Thymus (tissue), 14 donors: ENCODE measurements at places on chromosomes 7 and 10. TPM values are rescaled to one million over a fixed set of nuclear protein-coding genes. Genes with fewer than 3 reads are reported as not detected.
A peak's percentile ranks its signal among the peaks of the same experiment; 100 is the strongest.

The LRRD1 gene
- 0.05 TPM for total RNA-seq

The UFSP1 gene
- total RNA-seq = 2.7 TPM

The VWA2 gene
- 7.0 TPM for total RNA-seq

The TMEM176A gene
- 11.0 TPM for total RNA-seq

The TMEM140 gene
- total RNA-seq = 4.3 TPM

The RHOBTB1 gene
- total RNA-seq = 4.5 TPM

The NME8 gene
- total RNA-seq = 1.0 TPM

- DNase-seq = no peak
- no peaks in the 10 kb centered on the region for H3K36me3 ChIP-seq
- H3K27me3 ChIP-seq = no peaks in the 10 kb centered on the region
- no peaks in the 10 kb centered on the region for H3K4me1 ChIP-seq
- no peak overlapping the region for H3K27ac ChIP-seq
- H3K4me3 ChIP-seq = no peak overlapping the region
Observed at GRCh38 chr10:34528320-34528719, 286.8 kb downstream of the PARD3 start.

GRCh38 chr7:24301703-24302102 lies 17.7 kb downstream of the NPY start:
- no peaks in the 10 kb centered on the region for H3K36me3 ChIP-seq
- H3K4me1 ChIP-seq = no peaks in the 10 kb centered on the region
- no peak for DNase-seq
- H3K27ac ChIP-seq = no peak overlapping the region
- H3K4me3 ChIP-seq = no peak overlapping the region

GRCh38 chr10:42930516-42931192 lies 146.2 kb upstream of the RET start:
- H3K27ac ChIP-seq = no peak overlapping the region
- H3K4me3 ChIP-seq = no peak overlapping the region
- H3K36me3 ChIP-seq = no peaks in the 10 kb centered on the region

- H3K27ac ChIP-seq = no peak overlapping the region
- no peaks in the 10 kb centered on the region for H3K4me1 ChIP-seq
- no peaks in the 10 kb centered on the region for H3K27me3 ChIP-seq
- DNase-seq = no peak
Observed at GRCh38 chr10:24995072-24995471, 20.9 kb downstream of the ENKUR start.

DNA sequence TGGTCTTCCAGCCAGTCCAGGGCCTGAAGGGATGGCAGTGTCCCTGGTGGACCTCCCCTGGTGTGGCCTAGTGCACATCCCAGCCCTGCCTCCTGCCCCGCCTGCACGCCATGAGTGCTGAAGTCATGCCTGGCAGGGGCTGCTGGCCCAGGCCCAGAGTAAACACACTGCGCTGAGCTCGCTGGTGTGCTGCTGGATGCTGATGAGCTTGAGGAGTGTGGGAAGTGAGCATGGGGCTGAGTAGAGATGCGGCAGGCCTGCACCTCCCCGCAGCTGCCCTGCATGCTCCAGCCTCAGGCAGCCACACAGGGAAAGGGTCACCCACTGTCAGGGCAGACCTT lies 43.2 kb downstream of the HTRA1 start:
- no peak for DNase-seq
- no peaks in the 10 kb centered on the region for H3K36me3 ChIP-seq
- H3K27me3 ChIP-seq = no peaks in the 10 kb centered on the region

DNA sequence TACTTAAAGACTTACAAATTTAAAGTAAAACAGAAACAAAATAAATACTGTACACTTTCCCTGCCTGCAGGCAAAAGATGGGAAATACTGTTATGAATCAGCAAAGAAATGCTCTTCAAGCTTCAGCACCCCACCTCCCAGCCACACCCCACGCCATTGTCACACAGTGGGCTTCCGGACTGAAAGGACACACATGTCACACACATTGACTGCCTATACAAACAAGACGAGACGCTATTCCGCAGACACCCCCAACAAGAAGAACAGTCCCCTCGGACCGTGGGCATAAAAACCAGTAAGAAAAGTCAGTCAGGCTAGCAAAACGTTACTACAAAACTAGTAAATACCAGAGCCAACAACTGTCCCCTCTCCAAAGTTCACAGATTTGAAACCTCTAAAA lies 22.2 kb upstream of the PARP12 start:
- H3K4me3 ChIP-seq = no peak overlapping the region
- H3K27me3 ChIP-seq = no peaks in the 10 kb centered on the region
- H3K4me1 ChIP-seq = peaks cover 3% of the 10 kb centered on the region
- H3K36me3 ChIP-seq = peaks cover 2% of the 10 kb centered on the region

GRCh38 chr7:112411186-112411795 lies 39.0 kb upstream of the IFRD1 start:
- H3K27me3 ChIP-seq = no peaks in the 10 kb centered on the region
- no peak overlapping the region for H3K27ac ChIP-seq
- H3K4me3 ChIP-seq = no peak overlapping the region
- H3K4me1 ChIP-seq = peaks cover 16% of the 10 kb centered on the region

- no peak overlapping the region for H3K4me3 ChIP-seq
- no peak for DNase-seq
- H3K4me1 ChIP-seq = no peaks in the 10 kb centered on the region
- H3K36me3 ChIP-seq = no peaks in the 10 kb centered on the region
- H3K27ac ChIP-seq = no peak overlapping the region
Observed at GRCh38 chr7:110898516-110898915, 192.4 kb upstream of the LRRN3 start.

- H3K4me1 ChIP-seq = peaks cover 12% of the 10 kb centered on the region
- DNase-seq = peak; percentile 68
- H3K36me3 ChIP-seq = no peaks in the 10 kb centered on the region
- peaks cover 29% of the 10 kb centered on the region for H3K27me3 ChIP-seq
- H3K4me3 ChIP-seq = no peak overlapping the region
Observed at GRCh38 chr7:156612930-156613329, 27.6 kb upstream of the RNF32 start.

GRCh38 chr7:44750921-44751571 lies 2.4 kb downstream of the ZMIZ2 start:
- DNase-seq = no peak
- H3K27me3 ChIP-seq = no peaks in the 10 kb centered on the region
- peaks cover 29% of the 10 kb centered on the region for H3K4me1 ChIP-seq
- peaks cover 3% of the 10 kb centered on the region for H3K36me3 ChIP-seq
- no peak overlapping the region for H3K4me3 ChIP-seq
- H3K27ac ChIP-seq = peak overlapping the region; percentile 46

GRCh38 chr10:131677671-131678070 lies 223.1 kb upstream of the PPP2R2D start:
- no peaks in the 10 kb centered on the region for H3K4me1 ChIP-seq
- no peaks in the 10 kb centered on the region for H3K36me3 ChIP-seq
- no peak for DNase-seq
- no peak overlapping the region for H3K4me3 ChIP-seq
- H3K27ac ChIP-seq = no peak overlapping the region
- H3K27me3 ChIP-seq = no peaks in the 10 kb centered on the region

- no peaks in the 10 kb centered on the region for H3K36me3 ChIP-seq
- no peak overlapping the region for H3K4me3 ChIP-seq
- H3K4me1 ChIP-seq = peaks cover 6% of the 10 kb centered on the region
- DNase-seq = no peak
- no peaks in the 10 kb centered on the region for H3K27me3 ChIP-seq
Observed at GRCh38 chr10:70592746-70593512, 9.6 kb downstream of the PRF1 start.

GRCh38 chr7:155482511-155483183 lies 24.7 kb downstream of the EN2 start:
- H3K4me1 ChIP-seq = no peaks in the 10 kb centered on the region
- no peaks in the 10 kb centered on the region for H3K36me3 ChIP-seq
- no peak for DNase-seq
- peaks cover 66% of the 10 kb centered on the region for H3K27me3 ChIP-seq

- H3K27me3 ChIP-seq = no peaks in the 10 kb centered on the region
- no peak for DNase-seq
- H3K36me3 ChIP-seq = no peaks in the 10 kb centered on the region
- no peaks in the 10 kb centered on the region for H3K4me1 ChIP-seq
- H3K27ac ChIP-seq = no peak overlapping the region
Observed at GRCh38 chr7:22094413-22095342, 149.0 kb upstream of the CDCA7L start.

GRCh38 chr10:88090568-88091214 lies 227.3 kb downstream of the PTEN start:
- H3K4me1 ChIP-seq = peaks cover 42% of the 10 kb centered on the region
- no peaks in the 10 kb centered on the region for H3K36me3 ChIP-seq
- H3K4me3 ChIP-seq = no peak overlapping the region
- no peak for DNase-seq

GRCh38 chr10:90945491-90946070 lies 24.7 kb upstream of the ANKRD1 start:
- peaks cover 46% of the 10 kb centered on the region for H3K4me1 ChIP-seq
- no peak overlapping the region for H3K4me3 ChIP-seq
- H3K27ac ChIP-seq = peak overlapping the region; percentile 1
- DNase-seq = no peak
- no peaks in the 10 kb centered on the region for H3K27me3 ChIP-seq
- no peaks in the 10 kb centered on the region for H3K36me3 ChIP-seq
